ENCODE measurements at places on chromosomes 1 and 21.
A peak's percentile ranks its signal among the peaks of the same experiment; 100 is the strongest.

DNA sequence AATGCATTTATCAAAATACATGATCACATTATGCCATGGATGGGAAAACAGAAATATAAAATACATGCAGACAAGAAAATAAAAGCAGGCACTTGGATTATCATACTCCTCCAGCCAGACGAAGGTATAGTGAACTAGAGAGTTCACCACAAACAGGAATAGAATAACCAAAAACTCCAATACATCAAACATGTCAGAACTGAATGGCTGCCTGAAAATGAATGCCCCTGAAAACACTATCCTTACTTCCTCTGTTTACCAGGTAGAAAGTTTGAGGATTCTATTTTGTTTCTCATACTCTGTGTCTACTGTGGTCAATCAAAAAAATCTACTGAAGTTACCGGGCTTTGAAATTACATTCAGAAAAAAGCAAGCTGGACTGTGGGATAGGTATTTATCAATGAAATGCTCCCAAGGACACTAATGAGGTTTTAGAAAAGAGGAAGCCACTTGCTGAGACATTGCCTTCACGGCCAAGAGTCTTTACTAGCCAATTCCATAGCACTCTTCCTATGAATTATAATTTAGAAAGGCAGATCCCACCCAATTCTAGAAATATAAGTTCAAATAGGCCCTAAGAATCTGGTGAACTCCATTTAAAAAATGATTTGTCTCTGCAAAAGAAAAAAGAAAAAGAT, 197.7 kb downstream of the SMYD3 start:
- no peak for DNase-seq

- DNase-seq, result no peak
Measured at GRCh38 chr1:202568410-202568809, 141.8 kb downstream of the SYT2 start.

DNA sequence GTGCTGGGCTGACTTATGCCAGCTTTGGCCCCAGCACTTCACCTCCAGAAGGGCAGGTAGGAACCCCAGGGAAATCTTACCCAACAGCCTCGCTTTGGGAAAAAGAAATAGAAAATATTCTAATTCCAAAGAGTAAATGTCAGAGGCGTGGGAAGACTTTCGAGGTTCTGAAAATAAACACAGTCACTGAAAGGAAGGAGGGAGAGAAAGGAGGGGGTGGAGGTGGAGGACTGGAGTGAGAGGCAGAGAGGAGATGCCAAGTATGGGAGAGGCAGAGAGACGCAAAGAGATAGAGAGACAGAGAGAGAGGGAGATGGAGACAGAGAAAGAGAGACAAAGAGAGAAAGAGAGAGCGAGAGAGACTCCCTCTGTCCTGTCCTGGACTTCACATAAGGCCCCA, 395.0 kb downstream of the PTPRU start:
- no peak for DNase-seq

- DNase-seq, result no peak
Measured at GRCh38 chr1:219466766-219467165, 146.1 kb downstream of the ZC3H11B start.

DNA sequence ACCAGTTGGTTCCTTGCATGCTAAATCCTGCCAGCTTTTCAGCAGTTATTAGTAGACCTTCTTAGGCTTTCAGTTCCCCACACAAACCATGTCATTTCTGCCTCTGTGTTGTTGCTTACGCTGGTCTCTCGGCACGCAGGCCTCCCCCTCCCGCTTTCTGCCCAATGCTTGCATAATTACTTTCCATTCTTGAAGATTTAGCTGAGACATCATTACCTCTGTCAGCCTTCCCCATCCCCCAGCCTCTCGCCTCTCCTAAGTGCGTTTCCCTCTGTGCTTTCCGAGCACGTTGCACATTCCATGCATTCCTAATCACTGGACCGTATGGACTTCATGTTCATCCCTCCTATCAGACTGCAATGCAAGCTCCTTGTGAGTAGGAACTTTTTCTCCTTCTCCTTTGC, 26.8 kb downstream of the TSHB start:
- peak; percentile 70 for DNase-seq

DNA sequence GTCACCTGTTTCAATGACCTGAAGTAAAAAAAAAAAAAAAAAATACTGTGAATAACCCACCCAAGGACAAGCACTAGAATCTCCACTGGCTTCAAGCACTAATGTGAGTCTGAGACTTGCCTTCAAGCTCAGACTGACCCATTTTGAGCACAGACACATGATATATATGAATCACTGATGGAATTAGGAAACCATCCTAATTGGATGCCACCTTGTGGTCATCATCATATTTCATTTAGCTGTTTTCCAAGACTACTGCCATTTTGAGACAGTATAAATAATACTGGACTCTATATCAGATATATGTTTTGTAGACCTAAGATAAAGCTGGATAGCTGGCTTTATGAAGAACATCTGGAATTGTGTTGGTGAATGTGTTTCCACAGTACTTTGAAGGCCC, 1232.0 kb downstream of the KCNT2 start:
- no peak for DNase-seq

DNA sequence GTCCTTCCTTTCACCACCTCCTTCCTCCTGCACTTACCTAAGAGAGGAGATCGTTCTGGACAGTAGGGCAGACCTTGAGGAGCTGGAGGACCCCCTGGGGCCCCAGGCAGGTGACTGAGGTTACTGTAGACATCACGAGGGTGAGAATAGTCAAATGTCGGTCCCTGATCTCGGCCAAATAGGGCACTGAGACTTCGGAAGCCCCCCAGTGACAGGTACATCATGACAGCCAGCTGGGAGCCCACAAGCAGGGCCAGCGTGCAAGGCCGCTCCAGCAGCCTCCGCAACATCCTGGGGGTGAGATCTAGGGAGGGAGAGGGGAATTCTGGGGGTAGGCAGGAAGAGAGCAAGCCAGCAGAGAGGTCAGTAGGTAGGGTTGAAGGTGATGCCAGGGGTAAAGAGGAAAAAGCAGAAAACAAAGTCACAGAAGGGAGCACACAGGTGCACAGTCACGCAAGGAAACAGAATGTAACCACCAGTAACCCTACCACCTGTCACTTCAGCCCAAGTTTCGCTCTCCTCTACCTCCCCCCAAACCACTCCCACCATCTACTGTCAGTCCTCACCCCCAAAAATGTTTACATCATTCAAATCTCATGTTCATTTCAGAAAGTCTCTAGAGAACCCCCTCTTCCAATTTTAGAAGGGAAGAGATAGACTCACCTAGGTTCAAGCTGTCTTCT, 1.4 kb downstream of the B4GALT3 start:
- DNase-seq, result no peak

GRCh38 chr1:90706437-90707362, 10.4 kb downstream of the BARHL2 start:
- peak; percentile 68 for DNase-seq

DNA sequence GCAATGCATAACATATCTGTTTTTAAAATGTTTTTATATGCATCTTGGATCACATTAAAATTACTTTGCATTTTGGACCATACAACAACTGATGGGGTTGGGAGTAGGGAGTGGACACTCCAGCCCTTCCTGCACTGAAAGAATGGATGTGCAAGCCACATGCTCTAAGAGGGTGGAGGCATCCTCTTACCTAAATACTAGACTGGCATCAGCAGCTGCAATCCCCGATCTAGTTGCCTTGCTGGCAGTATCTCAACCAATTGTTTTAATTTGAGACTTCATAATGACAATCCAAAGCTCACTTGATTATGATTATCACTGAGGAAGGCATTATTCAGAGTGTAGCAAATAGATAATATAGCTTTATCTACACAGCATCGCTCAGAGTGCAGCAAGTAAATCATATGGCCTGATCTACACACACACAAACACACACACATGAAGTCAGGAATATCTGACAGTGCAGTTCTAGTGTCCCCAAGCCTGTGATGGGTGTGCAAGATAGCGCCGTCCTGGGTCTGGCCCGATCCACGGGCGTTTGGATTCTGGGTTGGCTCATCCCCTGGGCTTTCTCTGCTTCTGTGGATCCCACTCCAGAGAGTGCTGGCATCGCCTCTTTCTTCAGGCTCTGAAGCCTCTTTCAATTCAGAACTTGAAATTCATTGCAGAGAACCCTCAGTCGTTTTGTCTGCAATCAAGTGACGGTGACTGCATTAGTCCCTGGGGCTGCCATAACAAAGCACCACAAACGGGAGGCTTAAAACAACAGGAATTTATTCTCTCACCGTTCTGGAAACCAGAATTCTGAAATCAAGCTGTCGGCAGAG, 181.3 kb downstream of the ETS2 start:
- no peak for DNase-seq

- no peak for DNase-seq
Measured at GRCh38 chr21:32565856-32566465, 19.4 kb downstream of the TCP10L start.

- DNase-seq, result no peak
Measured at GRCh38 chr1:215507119-215507518, 60.0 kb upstream of the KCTD3 start.

- DNase-seq, result no peak
Measured at GRCh38 chr1:12640237-12640957, 3.5 kb upstream of the AADACL4 start.

DNA sequence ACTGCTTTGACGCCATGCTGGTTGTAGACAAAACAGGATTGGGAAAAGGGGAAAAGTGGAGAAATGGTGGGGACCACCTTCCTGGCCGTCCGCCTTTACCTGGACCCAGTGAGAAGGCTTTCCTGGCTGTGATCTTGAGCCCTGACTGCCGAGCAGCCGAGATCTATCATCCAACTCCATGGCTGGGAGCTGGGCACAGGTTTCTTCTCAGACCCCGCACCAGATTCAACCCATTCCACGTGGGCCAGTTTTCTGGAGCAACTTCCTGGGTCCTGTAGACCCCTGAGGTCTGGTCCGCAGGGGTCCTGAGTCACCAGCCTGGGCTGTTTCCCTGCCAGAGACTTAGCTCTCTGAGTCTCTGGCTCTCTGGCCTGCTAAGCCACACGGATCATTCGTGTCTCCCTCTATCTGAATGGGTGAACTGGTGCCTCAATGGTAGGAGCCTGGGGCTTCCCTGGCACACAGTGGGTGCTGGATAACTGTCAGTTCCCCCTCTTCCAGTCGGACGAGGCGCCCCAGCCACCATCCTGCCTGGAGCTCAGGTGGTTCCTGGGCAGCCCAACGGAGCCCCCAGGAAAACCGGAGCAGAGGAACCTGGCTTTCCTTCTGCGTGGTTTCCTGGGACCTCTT, 4.5 kb upstream of the NPHP4 start:
- DNase-seq, result no peak

Measured in nephron progenitor cell (in vitro differentiated cells).